ENCODE measurements at places on chromosomes 5 and 9.

DNA sequence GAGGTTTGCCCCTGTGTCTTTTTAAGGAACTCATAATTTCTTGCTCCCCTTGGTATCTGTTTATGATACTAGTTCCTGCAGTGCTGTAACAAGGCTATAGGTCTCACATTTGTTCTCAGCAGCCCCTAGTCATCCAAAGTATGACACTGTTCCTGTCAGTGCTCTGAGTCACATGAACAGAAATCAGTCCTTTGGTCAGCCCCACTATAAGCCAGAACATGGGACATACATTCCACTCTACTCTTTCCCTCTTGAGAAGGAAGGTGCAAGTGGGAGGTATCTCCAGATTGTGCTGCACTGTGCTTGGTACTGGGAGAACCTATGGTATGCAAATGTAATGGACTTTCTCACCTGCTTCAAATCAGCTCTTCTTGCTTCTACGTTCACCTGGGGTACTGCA, 87.0 kb downstream of the IARS1 start:
- no peak for DNase-seq

DNA sequence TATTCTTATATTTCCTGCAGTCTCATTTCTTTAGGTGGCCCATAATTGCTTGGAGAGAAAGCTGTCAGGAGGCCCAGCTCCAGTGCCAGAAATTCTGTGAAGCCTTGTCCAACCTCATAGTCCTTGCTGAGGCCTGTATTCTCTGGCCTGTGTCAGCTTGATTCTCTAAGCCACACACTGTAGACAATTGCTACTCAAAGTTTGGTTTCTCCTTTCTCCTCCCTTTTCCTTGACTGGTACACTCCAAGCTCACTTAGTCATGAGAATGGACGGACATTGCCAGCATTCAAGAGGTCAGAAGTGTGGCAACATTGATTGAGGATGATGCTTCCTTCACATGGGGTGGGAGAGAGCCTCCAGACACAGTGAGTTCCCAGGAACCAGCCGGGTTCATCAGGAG, 71.3 kb upstream of the CXCL14 start:
- no peak for DNase-seq

DNA sequence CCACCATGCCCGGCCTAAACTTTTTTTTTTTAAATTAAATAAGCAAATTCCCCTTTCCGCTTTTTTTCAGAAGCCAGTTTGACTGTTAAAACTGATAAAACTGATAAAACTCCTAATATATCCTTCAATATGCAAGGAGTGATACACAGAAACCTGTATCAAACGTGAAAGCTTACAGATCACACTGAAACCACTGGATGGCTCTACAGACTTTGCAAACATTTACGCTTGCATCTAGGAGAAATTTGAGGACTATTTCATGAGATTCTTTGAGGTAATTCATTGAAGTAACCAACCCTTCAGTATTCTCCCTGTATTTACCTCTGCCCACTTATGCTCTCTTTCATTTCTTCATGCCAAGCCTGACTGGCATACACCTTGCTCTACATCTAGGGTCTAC, 40.6 kb upstream of the CHD1 start:
- DNase-seq = no peak

DNA sequence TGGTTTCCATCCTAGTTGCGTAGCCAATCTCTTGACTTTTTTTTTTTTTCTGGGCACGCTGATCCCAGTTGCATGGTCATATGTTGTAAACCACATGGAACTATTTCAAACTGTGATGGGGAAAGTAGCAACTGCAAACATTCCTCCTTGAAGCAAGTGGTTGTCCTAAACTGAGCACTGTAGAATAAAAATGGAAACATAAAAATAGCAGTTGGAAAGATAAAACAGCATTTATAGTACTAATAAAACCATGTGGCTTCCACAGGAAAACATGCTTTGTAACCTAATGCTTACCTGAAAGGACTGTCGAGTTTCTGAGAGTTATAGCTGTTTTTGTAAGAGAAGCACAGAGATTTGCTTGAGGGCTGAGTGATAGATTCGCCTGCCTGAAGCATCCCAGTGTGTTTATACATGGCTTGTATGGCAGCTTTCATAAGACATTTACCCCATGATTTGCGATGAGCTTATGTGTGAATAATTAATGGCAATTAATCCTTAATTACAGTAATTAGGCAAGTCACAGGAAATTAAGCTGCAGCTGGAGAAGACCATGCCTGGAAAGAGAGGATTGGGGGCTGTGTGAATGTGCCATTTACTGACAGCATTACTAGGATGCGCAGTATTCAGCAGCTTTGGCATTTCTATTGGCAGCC, 136.5 kb downstream of the PBX3 start:
- DNase-seq = no peak

DNA sequence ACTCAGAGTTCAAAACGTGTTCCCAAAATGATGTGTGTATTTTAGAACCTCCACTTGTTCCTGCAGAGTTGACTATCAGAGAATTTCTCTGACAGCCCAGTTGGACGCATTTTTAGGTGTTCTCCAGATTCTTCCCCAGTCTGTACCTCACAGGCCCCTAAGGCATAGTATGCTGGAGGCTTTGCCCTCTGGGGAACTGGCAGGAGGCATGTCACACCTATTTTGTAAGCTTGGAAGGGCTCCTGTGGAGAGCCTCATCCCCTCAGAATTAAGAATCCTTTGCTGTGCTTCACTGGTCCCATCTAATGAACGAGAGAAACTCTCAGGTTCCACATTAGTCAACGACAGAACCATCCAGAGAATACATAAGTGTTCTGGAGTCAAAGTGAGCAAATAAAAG, 144.1 kb upstream of the SLC30A5 start:
- no peak for DNase-seq

GRCh38 chr9:27157736-27158135, 48.7 kb downstream of the TEK start:
- DNase-seq = no peak

- no peak for DNase-seq
These were observed 7.1 kb downstream of the MAPKAP1 start for GRCh38 chr9:125699870-125700269.

- DNase-seq = no peak
These were observed 174.9 kb upstream of the PAPPA start for GRCh38 chr9:115978659-115979096.

- no peak for DNase-seq
These were observed 34.2 kb downstream of the IL31RA start for GRCh38 chr5:55885359-55885758.
